Activated naive CD4-positive, alpha-beta T cell treated with anti-CD3 and anti-CD28 coated beads, Interleukin-2, amount 10 ng/mL, durations not matched to agents 7 days and 5 days (primary cell): ENCODE measurements at places on chromosomes 5 and 9.

GRCh38 chr5:77912721-77913120 is 136.6 kb upstream of the TBCA start:
- H3K27me3 ChIP-seq: peaks cover 15% of the 10 kb centered on the region
- no peaks in the 10 kb centered on the region for H3K4me1 ChIP-seq
- no peak overlapping the region for H3K4me3 ChIP-seq
- no peak for DNase-seq
- no peak overlapping the region for H3K27ac ChIP-seq

GRCh38 chr5:137199966-137200365 is 299.2 kb downstream of the SPOCK1 start:
- H3K27me3 ChIP-seq: no peaks in the 10 kb centered on the region
- no peak overlapping the region for H3K4me3 ChIP-seq
- no peaks in the 10 kb centered on the region for H3K36me3 ChIP-seq
- no peaks in the 10 kb centered on the region for H3K4me1 ChIP-seq

DNA sequence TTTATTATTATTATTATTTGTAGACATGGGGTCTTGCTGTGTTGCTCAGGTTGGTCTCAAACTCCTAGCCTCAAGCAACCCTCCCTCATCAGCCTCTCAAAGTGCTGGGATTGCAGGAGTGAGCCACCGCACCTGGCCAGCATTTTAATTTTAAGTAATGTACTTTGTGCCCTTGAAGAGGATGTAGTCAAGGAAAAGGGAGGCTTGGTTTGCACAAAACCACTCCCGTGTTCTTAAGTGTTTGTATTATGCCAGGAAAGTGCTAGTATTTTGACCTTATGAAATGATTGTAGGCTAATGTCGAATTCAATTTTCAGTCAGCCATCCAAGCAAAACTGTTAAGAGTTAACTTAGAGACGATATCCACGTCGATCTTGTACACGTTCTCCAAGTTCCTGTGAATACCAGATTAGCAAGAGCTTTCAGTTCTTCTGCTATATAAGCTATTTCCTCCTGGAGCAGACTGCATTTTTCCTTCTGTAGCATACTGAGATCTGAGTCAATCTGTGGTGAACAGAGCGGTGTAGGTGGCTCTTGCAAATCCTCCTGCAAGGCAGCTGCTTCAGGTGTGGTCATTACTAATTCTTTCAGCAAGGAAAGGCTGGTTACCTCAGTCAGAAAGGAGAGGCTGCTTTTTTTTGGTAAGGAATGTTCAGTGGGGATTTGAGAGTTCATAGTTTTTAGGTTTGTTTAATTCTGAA is 23.7 kb downstream of the CCDC171 start:
- no peak overlapping the region for H3K4me3 ChIP-seq
- no peaks in the 10 kb centered on the region for H3K27me3 ChIP-seq
- no peaks in the 10 kb centered on the region for H3K4me1 ChIP-seq
- no peaks in the 10 kb centered on the region for H3K36me3 ChIP-seq
- no peak overlapping the region for H3K27ac ChIP-seq

GRCh38 chr9:100083448-100084127 is 15.2 kb downstream of the ERP44 start:
- H3K36me3 ChIP-seq: peaks cover 4% of the 10 kb centered on the region
- peaks cover 38% of the 10 kb centered on the region for H3K4me1 ChIP-seq
- no peak overlapping the region for H3K27ac ChIP-seq
- no peak overlapping the region for H3K4me3 ChIP-seq
- no peaks in the 10 kb centered on the region for H3K27me3 ChIP-seq
- no peak for DNase-seq

- DNase-seq: no peak
- H3K27me3 ChIP-seq: peaks cover 48% of the 10 kb centered on the region
- H3K36me3 ChIP-seq: no peaks in the 10 kb centered on the region
- H3K27ac ChIP-seq: no peak overlapping the region
- H3K4me3 ChIP-seq: no peak overlapping the region
Measured at GRCh38 chr9:91433180-91433579, 9.5 kb upstream of the NFIL3 start.

DNA sequence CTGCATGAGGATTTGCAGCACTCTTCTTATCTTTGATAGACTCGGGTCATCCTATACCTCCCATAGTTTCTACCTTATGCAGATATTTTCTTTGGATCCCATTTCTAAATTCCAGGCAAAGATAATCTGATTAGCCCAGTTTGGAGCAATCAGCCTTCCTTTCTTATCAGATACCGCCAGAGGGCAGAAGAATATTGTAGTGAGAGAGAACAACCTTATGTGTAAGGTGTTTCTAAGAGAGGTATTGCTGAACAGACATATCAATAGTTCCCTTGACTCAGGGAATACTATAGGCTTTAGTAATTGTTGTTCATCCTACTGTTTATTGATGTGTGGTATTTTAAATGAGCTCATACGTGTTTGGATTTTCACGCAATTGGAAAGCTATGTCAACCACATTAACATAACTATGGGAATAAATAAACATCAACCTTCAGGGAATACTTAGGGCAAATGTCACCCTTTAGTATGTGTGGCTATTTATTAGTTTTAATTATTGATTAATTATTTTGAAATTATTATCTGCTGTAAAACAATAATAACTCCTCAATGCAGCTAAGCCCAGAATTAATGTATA is 1435.2 kb upstream of the CDH9 start:
- no peak for DNase-seq
- no peaks in the 10 kb centered on the region for H3K4me1 ChIP-seq
- no peak overlapping the region for H3K4me3 ChIP-seq

DNA sequence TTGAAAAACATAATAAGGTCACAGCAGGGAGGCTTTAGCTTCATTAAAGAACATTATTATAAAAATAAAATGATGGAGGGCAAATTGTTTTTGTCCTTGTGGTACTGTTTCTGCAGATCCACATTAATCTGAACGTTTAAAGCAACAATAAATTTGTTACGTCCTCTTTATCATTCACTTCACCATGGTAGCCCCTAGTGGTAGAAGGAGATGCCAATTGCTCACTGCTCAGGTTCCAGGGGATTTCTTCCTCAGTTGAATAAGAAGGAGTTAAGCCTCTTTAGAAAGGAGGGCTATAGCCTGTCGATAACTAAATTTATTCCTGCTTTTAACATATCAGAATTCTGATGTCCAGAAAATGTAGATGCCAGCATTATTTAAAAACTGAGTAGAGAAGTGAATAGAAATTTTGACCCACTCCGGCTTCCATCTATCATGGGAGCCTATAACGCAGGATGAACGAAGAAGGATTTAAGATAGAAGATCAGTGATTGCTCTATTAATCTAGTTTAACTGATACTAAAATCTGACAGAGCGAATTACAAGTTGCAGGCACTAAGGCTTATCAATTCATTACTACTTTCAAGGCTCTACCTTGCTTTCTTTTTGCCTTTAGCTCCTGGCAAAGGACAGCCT is 692.3 kb downstream of the PTPRD start:
- no peaks in the 10 kb centered on the region for H3K36me3 ChIP-seq
- no peaks in the 10 kb centered on the region for H3K4me1 ChIP-seq
- no peak for DNase-seq
- no peaks in the 10 kb centered on the region for H3K27me3 ChIP-seq

DNA sequence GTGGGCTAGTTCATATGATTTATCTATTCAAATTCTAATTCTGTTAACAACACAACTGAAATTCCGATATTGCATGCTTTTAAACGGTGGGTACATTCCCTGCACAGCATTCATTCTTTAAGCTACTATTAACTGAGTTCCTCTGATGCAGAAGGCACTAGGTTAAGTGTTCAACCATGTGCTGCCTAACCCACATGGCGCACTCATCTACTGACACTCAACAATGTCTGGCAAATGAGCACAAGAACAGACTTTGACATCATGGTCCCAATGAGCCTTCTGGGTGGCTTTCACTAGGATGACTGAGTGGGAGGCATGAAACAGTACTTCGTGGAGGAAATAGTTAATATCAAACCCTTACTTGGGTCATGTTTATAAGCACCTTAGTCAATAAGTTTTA is 10.2 kb downstream of the NREP start:
- no peak for DNase-seq
- no peak overlapping the region for H3K27ac ChIP-seq
- peaks cover 13% of the 10 kb centered on the region for H3K4me1 ChIP-seq
- peaks cover 3% of the 10 kb centered on the region for H3K36me3 ChIP-seq
- no peak overlapping the region for H3K4me3 ChIP-seq

GRCh38 chr9:130870491-130871381 is 25.9 kb downstream of the QRFP start:
- peaks cover 2% of the 10 kb centered on the region for H3K4me1 ChIP-seq
- no peak overlapping the region for H3K4me3 ChIP-seq
- H3K27me3 ChIP-seq: no peaks in the 10 kb centered on the region
- no peak for DNase-seq

- no peak overlapping the region for H3K4me3 ChIP-seq
- peaks cover 31% of the 10 kb centered on the region for H3K4me1 ChIP-seq
- H3K27me3 ChIP-seq: no peaks in the 10 kb centered on the region
- H3K36me3 ChIP-seq: no peaks in the 10 kb centered on the region
- DNase-seq: no peak
- H3K27ac ChIP-seq: peak overlapping the region; percentile 26
Measured at GRCh38 chr9:19156805-19157204, 29.5 kb upstream of the PLIN2 start.

- no peaks in the 10 kb centered on the region for H3K27me3 ChIP-seq
- no peak for DNase-seq
- H3K4me3 ChIP-seq: no peak overlapping the region
- H3K36me3 ChIP-seq: peaks cover 46% of the 10 kb centered on the region
- H3K27ac ChIP-seq: no peak overlapping the region
- H3K4me1 ChIP-seq: peaks cover 27% of the 10 kb centered on the region
Measured at GRCh38 chr9:98067184-98067583, 10.7 kb downstream of the NANS start.

GRCh38 chr9:14526504-14526903 is 166.7 kb downstream of the ZDHHC21 start:
- H3K4me1 ChIP-seq: no peaks in the 10 kb centered on the region
- no peak overlapping the region for H3K4me3 ChIP-seq
- H3K36me3 ChIP-seq: no peaks in the 10 kb centered on the region
- H3K27ac ChIP-seq: no peak overlapping the region
- no peaks in the 10 kb centered on the region for H3K27me3 ChIP-seq

DNA sequence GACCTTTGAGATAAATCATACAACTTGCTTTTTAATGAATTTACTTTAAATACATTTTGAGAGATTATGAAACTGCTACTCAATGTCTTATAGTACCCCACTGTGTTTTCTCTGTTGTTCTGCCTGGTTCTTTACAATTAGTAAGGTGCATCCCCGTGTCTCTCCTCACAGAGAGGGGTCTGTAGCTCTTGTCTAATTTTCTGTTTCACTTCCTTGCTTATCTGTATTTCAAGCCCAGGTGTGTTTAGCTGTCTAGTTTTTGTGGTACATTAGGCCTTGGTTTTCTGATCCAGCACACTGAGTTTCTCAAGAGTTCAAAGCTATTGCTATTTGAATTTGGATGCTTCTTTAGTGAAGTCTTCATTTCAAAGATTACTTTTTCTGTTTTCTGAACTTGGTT is 105.1 kb downstream of the MAST4 start:
- DNase-seq: no peak
- H3K4me3 ChIP-seq: no peak overlapping the region
- no peak overlapping the region for H3K27ac ChIP-seq
- H3K4me1 ChIP-seq: no peaks in the 10 kb centered on the region

DNA sequence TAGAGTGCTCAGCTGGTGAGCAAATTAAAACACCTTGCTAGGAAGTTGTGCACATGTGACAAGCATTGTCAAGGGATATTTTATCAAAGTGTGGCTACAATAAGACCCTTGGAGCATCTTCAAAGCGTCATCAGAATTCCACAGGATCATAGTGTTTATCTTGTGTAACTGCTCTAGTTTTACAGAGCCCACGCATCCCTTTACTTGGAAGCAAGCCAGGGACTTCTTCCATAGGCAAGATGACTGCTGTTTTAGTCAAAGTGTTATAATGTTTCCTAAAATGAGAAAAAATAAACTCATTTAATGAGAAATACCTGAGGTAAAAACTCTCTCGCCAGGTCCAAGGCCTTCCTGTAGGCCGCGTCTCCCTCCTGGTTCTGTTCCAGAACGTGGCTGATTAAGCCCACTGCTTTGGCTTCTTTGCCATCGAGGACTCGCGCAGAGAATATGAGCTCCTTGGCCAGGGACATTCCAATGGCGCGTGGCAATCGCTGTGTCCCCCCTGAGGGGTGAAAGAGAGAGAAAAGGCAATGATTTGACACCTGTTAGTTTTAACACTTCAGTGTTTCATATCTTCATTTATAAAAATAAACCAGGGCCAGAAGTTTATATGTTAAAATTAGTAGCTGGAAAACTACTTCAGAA is 141.1 kb downstream of the AUH start:
- peaks cover 7% of the 10 kb centered on the region for H3K4me1 ChIP-seq
- peaks cover 30% of the 10 kb centered on the region for H3K36me3 ChIP-seq
- no peak overlapping the region for H3K4me3 ChIP-seq
- no peaks in the 10 kb centered on the region for H3K27me3 ChIP-seq

DNA sequence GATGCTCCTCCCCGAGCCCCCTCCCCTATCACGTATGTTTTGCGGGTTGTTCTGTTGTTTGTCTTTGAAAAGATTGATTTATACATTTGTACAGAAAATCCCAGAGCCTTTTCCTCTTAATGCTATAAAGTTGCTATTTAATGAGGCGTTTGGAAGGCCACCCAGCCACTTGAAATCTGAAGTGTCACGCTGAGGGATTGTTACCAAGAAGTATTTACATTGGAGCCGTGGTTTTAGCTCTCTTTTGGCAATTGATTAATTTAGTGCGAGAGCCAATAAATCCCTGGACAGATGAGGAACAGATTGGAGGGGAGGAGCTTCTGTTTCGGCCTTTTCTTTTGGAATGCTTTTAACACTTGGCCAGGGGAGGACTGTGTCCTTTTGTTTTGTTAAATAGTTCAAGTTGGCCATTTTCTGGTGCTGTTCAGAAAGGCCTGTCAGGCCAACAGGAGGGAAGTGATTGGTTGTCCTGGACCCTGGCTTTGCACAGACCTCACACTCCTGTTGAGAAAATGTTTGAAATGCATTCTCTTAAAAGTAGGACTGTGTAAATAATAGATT is 250.2 kb downstream of the PDZD2 start:
- no peak overlapping the region for H3K4me3 ChIP-seq
- H3K27me3 ChIP-seq: no peaks in the 10 kb centered on the region
- no peak overlapping the region for H3K27ac ChIP-seq
- DNase-seq: no peak

- H3K27ac ChIP-seq: no peak overlapping the region
- H3K4me3 ChIP-seq: no peak overlapping the region
- H3K27me3 ChIP-seq: peaks cover 74% of the 10 kb centered on the region
- H3K36me3 ChIP-seq: no peaks in the 10 kb centered on the region
- no peak for DNase-seq
Measured at GRCh38 chr5:135170500-135170899, 136.5 kb upstream of the PITX1 start.
